Hematopoietic multipotent progenitor cell treated with erythropoietin and hydrocortisone succinate and interleukin-3 and kit ligand, for 17 days (in vitro differentiated cells): ENCODE measurements at places on chromosomes 2 and 18.

DNA sequence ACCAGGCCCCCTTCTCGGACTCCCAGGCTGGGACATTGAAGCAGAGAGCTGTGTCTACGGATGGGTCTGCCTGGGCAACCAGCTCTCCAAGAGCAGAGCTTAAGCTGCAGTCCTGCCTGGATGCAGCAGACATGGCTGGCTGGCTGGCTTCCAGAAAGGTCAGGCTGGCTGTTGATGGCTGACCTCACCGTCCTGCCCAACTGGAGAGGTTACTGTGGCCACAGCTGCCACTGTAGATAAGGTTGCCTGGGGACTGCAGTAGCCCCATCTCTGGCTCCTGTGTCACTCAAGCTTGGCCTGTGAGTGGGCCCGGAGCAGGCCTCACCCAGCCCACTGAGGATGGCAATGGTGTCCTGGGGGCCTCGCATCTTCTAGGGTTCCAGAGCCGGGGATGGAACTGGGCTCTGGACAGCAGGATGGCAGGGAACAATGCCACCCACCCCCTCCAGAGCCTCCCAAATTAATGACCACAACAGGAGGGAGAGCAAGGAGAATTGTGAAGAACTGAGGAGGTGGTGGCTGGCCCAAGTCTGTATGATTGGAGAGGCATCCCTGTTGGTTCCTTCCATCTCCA lies 37.0 kb upstream of the FOSL2 start:
- DNase-seq, result peak; percentile 89

- no peak for DNase-seq
Measured at GRCh38 chr2:235502336-235502735, 8.5 kb downstream of the AGAP1 start.

DNA sequence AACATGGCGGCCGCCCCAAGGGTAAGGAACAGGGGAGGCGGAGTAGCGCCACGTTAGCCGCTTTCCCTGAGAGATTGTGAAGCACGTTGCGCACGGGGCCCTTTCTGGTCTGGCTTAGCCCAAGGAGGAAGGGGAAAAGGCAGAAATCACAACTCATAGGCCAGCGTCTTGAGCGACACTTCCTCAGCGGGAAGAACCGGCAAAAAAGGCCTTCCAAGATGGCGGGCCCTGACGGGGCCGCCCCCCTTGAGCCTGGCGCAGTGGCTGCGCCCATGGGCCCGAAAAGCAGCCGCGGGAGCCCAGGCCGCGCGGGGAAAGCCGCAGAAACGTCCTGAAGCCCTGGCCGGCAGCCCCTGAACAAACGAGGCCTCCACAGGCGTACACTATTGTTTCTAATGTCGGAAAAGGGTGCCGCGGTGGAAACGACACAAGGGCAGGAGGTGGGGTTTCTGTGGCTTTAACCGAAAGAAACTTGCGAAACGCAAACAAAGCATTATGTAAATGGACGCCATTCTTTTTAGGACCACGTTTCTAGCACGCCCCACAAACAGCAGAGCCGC lies 919 bp upstream of the PCBP1 start:
- peak; percentile 84 for DNase-seq

DNA sequence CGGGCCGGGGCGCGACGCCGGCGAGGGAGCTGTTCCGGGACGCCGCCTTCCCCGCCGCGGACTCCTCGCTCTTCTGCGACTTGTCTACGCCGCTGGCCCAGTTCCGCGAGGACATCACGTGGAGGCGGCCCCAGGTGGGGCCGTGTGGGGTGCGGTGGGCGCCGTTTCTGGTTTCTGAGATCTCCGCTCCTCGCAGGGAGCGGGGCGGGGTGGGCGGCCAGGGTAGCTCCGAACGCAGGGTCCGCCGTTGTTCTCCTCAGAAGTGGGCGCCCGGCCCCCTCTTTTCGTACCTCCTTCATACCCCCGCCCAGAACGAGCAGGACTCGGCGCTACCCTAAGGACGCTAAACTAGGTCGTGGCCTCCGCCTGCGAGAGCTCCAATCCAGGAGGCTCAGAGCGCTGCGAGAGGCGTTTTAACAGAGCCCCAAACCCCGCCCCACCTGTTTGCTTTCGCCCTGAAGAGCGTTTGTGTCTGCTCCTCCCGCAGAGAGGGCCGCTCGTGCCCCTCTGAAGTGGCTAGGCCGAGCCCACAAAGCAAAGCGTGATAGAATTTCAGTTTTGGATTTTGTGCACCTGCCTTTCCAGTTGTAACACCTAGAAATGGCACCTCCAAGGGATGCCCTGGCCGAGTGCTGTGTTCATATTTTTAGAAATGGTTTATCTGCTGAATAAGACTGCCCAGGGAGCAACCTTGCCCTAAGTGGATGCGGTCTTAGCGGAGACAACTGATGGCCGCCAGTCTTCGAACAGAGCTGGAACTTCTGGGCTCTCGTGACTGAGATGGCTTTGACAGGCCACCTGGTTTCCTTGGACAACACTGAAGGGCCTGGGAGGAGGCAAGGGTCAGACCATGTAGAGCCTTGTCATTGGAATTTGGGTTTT lies 626 bp downstream of the CAPN10 start:
- DNase-seq, result no peak

GRCh38 chr2:11784280-11784679 lies 37.8 kb downstream of the LPIN1 start:
- no peak for DNase-seq

DNA sequence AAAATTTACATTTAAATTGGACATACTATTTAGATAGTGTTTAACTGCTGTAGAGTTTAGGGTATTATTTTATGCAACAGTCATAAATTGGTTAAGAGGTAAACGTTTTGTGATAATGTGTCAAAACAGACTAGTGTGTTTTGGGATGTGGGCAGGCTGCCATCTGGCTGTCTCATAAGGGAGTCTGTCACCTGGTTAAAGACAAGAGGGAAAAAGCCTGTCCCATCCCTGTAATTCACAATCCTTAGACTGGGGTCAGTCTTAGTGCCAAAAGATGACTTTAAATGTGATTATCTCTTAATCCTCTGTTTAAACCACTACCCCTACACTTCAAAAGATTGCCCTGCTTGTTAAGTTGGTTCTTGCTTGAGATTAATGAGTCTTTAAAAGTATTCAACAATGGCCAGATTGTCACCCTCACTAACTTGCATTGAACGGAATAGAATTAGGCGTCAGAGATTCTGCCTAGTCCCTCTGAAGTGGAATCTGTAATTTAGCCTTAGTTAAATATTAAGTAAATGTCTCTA lies 59.2 kb downstream of the SGPP2 start:
- no peak for DNase-seq

DNA sequence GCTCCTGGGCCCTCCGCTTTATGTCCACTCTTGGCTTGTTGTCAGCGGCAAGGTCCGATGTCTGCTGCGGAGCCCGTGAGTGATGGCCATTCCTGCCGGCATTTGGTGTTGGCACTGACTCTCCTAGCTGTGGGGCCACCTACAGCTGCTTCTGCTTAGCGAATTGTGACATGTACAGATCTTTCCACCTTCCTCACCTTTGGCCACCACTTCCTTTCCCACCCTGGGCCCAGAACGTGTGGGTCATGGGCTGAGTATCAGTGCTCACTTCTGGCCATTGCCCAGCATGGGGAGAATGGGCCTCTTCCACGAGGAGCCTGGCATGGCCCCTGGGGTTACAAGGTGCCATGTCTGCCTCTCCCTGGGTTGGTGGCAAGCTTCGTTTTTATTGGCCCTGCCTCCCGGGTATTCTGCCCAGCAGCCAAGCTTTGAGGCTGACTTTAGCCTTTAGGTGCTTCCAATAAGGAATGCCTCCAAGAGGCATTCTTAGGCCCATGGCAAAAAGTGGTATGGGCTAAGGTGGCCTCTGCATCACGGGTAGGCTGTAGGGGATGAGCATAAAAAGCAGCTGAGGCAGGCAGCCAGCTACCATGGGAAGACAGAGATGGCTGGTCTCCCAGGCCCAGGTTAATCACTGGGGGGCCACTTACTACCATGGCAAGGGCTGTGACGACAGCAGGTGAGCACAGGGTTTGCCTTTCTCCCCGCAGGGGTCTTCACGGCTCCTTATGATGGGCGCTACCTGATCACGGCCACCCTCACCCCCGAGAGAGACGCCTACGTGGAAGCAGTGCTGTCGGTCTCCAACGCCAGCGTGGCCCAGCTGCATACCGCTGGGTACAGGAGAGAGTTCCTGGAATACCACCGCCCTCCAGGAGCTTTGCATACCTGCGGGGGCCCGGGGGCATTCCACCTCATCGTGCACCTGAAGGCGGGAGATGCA lies 65.8 kb downstream of the EMILIN2 start:
- no peak for DNase-seq

- no peak for DNase-seq
Measured at GRCh38 chr2:8650256-8650655, 31.6 kb upstream of the ID2 start.

- DNase-seq, result no peak
Measured at GRCh38 chr2:217615171-217615570, 387.6 kb downstream of the TNS1 start.

GRCh38 chr2:18066066-18066465 lies 187.6 kb downstream of the KCNS3 start:
- no peak for DNase-seq

DNA sequence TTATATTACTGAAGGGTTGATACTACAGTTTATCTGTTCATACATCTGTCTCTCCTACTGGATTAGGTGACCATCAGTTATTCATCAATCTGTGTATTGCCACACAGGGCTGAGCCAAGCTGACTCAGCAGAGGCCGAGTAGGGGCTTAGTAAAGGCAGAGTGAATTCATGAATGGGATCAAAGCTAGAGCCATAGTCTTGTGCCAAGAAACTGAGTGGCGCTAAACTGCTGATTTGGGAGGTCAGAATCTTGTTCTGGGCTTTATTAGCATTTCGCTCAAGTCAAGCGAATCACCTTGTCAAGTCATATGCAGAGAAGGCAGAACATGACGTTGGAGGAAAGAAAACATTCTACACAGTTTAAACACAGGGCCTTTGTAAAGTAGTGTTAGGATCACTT lies 34.1 kb downstream of the SOCS6 start:
- no peak for DNase-seq

DNA sequence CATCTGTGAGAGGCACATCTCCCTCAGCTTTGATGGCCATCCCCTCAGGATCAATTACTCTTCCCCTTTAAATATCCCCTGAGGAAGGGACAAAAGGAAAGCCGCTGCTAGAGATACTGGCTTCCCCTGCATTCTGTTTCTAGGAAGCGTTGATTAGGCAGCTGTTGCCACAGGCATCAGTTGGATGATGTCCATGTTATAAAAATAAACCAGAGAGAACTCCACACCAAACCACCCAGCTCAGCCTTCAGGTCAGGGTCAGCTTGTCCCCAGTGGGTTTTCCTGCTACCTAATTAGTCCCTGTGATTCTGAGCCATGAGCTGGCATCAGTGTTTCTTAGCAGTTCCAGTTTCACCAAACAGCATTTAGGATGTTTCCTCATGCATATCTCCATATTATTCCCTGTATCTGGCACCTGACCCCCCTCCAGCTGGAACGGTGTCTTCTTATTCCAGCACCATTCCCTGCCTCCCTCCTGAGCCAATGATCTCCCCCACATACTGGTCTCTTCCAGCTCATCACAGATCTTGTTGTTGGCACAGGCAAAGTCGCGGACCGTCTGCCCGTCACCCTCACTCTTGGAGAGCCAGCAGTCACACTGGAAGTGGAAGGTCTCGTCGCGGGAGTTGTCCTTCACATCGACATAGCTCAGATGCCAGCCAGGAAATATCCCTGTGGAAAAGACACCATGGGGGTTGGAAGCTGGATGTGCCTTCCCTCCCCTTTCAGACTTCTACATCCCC lies 168.4 kb downstream of the LOXHD1 start:
- no peak for DNase-seq

- no peak for DNase-seq
Measured at GRCh38 chr2:231250146-231250545, 51.7 kb downstream of the ARMC9 start.

DNA sequence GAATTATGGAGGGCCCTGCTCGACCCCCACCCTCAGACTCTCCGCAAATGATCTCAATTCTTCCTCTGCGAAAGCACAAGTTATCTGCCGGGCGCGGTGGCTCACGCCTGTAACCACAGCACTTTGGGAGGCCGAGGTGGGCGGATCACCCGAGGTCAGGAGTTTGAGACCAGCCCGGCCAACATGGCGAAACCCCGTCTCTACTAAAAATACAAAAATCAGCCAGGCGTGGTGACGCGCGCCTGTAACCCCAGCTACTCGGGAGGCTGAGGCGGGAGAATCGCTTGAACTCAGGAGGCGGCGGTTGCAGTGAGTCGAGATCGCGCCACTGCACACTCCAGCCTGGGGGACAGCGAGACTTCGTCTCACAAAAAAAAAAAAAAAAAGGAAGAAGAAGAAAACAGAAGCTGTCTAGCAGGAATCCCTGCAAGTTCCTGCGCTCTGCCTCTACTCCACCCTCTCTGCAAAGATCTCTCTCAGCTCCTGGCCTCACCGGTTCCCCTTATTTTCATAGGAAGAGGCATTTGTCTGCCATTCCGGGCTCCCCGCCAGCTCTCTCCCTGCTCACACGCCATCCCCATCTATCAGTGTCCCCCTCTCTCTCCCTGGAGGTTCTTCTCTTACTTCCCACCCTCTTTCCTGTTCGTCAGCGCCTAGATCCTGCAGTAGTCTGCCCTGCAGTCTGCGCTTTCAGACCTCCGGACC lies 13.5 kb upstream of the COLEC12 start:
- DNase-seq, result no peak

GRCh38 chr2:44949329-44950151 lies 8.0 kb downstream of the SIX3 start:
- no peak for DNase-seq

DNA sequence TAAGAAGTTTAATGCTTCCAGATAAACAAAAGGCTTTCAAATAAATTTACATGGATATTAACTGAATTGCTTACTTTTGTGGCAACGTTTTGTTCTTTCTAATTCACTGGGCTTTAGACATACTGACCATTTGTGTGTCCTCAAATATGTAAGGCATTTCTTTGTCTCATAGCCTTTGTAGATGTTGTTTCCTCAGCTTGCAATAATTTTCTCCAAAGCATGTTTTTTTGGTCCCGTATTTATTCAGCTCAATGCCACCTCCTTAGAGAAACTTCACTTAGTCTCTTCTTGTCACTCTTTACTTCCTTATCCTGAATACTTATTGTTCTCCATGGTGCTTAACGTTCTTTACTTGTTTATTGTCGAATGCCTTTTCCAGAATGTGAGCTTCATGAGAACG lies 98.5 kb downstream of the NUP35 start:
- DNase-seq, result no peak

GRCh38 chr2:7910752-7911151 lies 771.1 kb upstream of the ID2 start:
- no peak for DNase-seq

- no peak for DNase-seq
Measured at GRCh38 chr2:240478346-240479110, 43.1 kb downstream of the GPC1 start.
